ENCODE measurements at places on chromosomes 2 and 18.

DNA sequence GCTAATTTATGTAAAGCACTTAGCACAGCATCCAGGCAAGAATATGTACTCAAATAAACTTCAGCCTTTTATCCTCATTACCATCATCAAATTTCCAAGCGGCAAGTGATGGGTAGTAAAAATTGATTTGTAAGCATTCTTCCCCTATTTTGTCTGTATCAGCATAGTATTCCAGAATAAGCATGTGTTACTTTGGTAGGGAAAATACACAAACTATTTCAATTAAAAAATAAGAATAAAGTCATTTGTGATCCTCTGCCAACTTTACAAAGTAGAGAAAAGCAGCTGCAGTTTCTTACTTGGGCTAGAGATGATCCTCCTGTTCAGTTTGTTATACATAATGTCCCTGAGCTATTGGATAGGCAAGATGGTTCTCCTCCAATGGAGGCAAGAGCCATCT, 493.2 kb downstream of the ZEB2 start:
- no peak for DNase-seq

DNA sequence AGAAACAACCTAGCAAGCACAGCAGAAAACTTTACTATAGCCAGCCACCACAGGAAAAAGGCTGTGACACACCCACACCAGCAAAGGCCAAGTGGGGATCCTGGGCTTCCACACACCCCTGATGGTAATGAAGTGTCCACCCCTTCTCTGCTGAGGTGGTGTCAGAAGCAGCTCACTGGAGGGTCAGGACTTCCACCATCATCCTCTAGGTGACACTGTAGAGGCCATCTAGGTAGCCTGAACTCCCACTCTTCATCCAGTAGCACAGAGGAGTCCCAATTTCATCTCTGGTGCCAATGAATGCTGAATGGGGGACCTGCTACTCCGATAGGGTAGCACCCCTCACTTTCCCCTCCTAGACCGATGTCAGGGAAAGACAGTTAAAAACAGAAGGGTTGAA, 1544.4 kb downstream of the LRP1B start:
- DNase-seq, result peak; percentile 4

DNA sequence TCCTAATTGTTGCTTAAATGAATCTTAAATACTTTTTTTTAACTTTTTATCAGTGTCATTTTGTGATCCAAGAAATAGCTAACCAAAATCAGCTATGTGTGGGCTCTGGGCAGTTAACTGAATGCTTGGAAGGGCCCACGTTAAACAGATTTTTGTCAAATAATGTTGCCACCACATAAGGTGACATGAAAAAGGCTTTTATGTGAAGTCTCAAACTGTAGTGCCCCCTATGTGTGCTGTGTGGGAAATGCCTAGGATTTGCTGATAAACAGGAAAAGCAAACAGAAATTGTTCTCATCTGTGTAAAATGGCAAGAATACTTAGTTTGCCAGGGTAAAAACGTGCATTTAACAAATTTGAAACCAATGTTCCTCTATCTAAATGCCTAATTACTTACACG, 242.2 kb downstream of the ZNF516 start:
- DNase-seq, result peak; percentile 26

DNA sequence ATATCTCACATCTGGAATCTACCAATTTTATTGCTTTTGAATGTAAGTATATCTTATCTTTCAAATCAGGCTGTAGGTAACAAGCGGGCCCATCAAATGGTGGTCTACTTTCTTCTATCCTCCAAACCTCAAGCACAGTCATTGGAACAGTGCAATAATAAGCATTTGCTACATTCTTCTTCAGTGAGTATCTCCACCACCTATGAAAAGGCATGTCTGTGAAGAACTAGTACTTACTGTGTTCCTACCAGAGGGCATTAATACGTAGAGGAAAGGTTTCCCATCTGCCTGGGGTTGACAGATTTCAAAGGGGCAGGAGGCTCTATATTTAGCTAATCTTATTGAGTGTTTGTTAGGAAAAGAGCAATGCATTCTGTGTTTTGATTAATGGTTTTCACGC, 411.1 kb downstream of the NCKAP5 start:
- no peak for DNase-seq

DNA sequence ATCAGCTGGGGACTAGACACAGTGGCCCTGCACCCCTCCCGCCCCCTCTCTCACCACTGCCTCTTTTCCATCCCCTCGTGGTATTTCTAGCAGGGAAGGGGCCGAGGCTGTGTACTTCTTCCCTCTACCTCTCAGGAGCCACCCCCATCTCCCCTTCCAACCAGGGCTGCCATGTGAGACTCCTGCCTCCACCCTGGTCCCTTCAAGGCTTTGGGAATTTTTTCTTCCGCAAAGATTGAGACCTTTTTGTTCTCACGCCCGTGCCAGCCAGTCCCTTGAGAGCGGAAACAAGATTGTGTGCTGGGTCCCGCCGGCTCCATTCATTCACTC, 39.1 kb downstream of the LPIN1 start:
- DNase-seq, result no peak

- no peak for DNase-seq
These were observed 61.8 kb upstream of the GPR45 start for GRCh38 chr2:105179469-105180372.

DNA sequence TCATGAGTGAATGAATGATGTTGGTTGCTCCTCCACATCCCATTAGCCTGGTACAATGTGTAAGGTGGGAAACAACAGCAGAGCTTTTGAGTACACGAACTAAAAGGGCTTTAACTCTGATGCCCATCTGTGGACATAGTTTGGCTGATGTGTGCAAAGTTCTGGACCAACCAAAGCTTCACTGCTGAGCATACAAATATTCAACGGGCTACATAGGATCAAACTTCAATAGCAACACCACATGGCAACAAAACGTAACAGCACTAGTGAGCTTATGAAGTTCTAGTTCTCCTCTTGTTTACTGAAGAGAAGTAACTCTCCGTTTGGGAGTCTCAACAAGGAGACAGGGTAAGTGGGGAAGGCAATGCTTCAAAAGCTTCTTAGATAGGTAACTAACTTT, 20.4 kb downstream of the STAM2 start:
- DNase-seq, result no peak

- no peak for DNase-seq
These were observed 24.3 kb downstream of the NCK2 start for GRCh38 chr2:105768961-105769452.

GRCh38 chr2:172465417-172466334, 38.3 kb downstream of the ITGA6 start:
- peak; percentile 91 for DNase-seq

DNA sequence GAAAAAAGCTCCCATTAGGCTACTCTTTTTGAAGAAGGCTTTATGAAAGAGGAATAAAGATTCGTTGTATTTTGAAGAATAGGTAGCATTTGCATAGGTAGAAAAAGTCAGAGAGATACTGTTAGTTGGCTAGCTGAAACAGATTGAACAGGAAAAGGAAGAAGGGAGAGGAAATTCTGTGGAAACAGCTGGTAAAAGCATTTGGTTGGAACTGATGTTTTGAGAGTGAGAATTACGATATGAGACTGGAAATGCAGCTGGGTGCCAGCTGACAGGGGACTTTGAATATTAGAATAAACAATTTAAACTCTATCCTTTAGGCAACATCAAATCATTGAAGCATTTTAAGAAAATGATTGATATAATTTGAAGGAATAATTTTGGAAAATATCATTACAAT, 96.7 kb upstream of the CNTNAP5 start:
- DNase-seq, result no peak

DNA sequence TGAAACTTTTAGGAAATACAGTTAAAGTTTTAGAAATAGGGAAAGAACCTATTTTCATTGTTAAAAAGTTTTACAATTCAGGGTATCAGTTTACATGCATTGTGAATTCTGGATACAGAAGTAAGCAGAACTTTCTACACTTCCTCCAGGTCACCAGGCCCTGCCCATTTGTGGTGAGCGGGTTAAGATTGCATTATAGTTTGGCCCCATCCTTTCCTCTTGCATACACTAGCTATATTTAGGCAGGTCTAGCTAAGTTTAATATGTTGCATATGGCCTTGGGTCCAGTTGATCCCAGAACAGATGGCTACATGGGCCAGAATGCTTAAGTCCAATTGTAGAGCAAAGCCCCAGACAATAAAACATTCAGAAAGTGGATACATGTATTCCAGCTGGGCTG, 4.8 kb downstream of the VWA3B start:
- DNase-seq, result no peak

DNA sequence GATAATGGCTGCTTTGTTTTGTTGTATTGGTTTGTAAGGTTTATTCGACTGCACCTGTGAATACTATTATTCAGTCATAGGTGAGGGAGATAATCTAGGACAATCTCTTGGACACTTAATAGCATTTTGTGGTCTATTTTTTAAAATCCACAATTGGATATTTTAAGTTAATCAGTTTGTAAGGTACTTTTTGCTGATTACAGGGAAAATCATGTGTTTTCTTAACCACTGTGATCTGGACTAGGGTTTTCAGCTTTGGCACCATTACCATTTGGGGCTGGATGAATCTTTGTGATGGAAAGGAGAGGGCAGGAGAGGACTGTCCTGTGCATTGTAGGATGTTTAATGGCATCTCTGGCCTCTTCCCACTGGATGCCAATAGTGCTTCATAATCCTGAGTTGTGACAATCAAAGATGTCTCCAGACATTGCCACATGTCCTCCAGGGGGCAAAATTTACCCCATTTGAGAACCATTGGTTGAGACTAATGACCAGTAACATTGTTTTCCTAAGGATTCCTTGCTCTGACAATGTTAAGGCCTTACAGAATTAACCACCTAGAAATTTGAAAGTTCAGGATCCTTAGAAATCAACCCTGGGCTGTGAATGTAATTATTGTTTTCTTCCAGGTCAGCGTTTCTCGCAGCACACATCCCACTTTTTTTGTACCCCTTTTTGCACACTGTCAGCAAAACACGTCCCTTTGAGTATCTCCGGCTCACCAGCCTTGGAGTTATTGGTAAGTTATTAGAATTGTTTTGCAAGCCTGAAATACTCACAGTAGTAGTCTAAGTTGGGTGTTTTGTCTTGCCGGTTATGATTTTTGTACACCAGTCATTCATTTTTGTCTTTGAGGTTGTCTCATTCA, 15.6 kb downstream of the CNOT9 start:
- no peak for DNase-seq

DNA sequence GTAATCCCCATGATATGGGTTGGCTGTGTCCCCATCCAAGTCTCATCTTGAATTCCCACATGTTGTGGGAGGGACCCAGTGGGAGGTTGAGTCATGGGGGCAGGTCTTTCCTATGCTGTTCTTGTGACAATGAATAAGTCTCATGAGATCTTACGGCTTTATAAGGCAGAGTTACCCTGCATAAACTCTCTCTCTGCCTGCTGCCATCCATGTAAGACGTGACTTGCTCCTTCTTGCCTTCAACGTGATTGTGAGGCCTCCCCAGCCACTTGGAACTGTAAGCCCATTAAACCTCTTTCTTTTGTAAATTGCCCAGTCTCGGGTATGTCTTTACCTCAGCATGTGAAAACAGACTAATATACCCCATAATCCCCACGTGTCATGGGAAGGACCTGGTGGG, 61.9 kb upstream of the LDAH start:
- no peak for DNase-seq

- DNase-seq, result no peak
These were observed 33.3 kb upstream of the KLF11 start for GRCh38 chr2:10009811-10010781.

GRCh38 chr2:234983011-234983726, 31.4 kb downstream of the SH3BP4 start:
- DNase-seq, result no peak

DNA sequence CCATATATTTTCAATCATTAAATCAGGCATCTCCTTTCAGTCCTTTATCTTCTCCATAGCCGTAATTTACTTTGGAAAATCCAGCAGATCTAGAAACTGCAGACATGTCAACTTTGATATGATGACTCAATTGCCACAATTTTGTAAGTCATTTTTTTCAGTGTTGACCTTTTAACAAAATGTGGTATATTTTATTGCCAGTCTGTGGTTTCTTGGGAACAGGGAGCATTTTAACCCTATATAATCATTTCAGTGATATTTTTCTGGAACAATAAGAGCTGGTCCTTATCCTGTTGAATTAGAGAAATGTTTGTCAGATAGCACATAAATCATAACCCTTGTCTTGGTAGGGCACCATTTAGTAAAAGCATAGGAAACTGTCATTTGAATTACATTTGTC, 90.9 kb upstream of the UBXN4 start:
- DNase-seq, result no peak

DNA sequence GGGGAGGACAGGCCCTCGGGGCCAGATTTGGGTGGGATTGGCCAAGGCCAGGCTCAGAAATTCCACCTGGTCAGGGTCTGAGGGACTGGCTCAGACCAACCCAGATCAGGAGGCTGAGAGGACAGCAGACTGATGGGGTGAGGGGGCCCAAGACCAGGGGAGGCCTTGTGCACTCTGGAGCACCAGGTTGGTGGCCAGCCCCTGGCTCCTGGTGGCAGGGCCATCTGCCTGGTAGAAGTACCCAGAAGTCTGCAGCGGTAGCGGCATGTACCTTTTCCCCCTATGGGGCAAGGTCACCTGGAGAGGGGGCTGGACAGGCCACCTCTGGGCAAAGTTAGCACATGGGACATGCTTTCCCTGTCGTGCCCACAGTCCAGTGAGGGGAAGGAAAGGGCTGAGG, 21.2 kb upstream of the ODC1 start:
- no peak for DNase-seq

DNA sequence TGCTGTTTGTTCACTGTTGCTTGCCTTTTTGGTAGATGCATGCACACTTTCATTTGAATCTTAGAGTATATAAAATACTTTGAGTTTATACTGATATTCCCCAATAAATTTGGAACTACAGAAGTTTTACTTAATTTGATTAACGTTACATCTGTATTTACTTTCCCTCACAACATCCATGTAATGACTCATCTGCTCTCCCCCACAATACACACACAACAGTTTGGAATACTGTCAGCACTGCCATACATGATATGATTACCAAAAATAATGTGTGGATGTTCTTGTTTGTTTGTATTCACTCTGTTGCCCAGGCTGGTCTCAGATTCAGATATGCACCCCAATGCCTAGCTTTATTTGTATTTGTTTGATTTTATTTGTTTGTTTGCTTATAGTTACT, 144.2 kb downstream of the WDR7 start:
- DNase-seq, result no peak

DNA sequence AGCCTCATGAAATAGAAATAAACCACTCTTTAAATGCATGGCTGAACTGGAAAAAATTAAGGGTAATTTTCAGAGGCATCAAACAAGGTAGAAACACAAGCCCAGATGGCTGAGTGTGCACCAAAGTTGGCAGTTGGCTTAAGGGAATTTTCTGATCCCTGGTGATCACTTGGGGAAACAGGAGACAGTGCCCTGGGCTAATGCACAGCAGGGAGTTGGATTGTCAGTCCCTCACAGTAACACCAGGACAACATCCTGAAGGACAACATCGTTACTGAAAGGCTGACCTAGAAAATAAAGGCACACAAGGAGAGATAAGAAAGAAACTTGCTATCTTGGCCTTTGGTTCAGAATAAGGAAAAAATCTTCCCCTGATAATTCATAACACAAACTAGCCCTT, 417.0 kb downstream of the SLC4A3 start:
- DNase-seq, result no peak

All from activated naive CD4-positive, alpha-beta T cell treated with anti-CD3 and anti-CD28 coated beads for 36 hours (primary cell).